Epithelial cell of umbilical artery (primary cell): ENCODE measurements at places on chromosomes 5 and 9. TPM values are rescaled to one million over a fixed set of nuclear protein-coding genes. Genes with fewer than 3 reads are reported as not detected.

MYORG gene
- 0.65 and 2.3 TPM in 2 replicates for total RNA-seq

OR1L1 gene
- not detected in 2 replicates for total RNA-seq

PCDHGA12 gene
- total RNA-seq: 5.2 and 5.9 TPM in 2 replicates

SH2D3C gene
- total RNA-seq: 40.4 and 57.2 TPM in 2 replicates

BAAT gene
- total RNA-seq: not detected in 2 replicates

CDKN2A gene
- total RNA-seq: 2.1 and 4.9 TPM in 2 replicates

IFNB1 gene
- total RNA-seq: 0.46 TPM in 1 of 2 replicates, not detected in the other

BASP1 gene
- 92.2 and 249 TPM in 2 replicates for total RNA-seq

SPINK6 gene
- not detected in 2 replicates for total RNA-seq

HK3 gene
- not detected in 2 replicates for total RNA-seq

TMEM167A gene
- total RNA-seq: 62.0 and 69.1 TPM in 2 replicates

CAMK2A gene
- total RNA-seq: under 0.01 TPM in 1 of 2 replicates, not detected in the other

PCDHB2 gene
- total RNA-seq: under 0.01 and 0.32 TPM in 2 replicates

PCDHB10 gene
- 0.30 and 0.32 TPM in 2 replicates for total RNA-seq

CLIC3 gene
- total RNA-seq: 0.32 TPM in 1 of 2 replicates, not detected in the other

DMRT2 gene
- not detected in 2 replicates for total RNA-seq

CCL27 gene
- not detected in 2 replicates for total RNA-seq

SLC9A3 gene
- 0.65 and 0.76 TPM in 2 replicates for total RNA-seq

SLC6A19 gene
- total RNA-seq: not detected in 2 replicates

SNAPC3 gene
- total RNA-seq: 34.1 and 44.5 TPM in 2 replicates

GABRA6 gene
- total RNA-seq: not detected in 2 replicates

SGCD gene
- total RNA-seq: under 0.01 TPM in 2 replicates

MAMDC4 gene
- 0.32 and 1.5 TPM in 2 replicates for total RNA-seq

SLC36A3 gene
- not detected in 2 replicates for total RNA-seq

OBP2B gene
- not detected in 2 replicates for total RNA-seq

PAIP1 gene
- total RNA-seq: 71.5 and 87.8 TPM in 2 replicates

DCAF12 gene
- 12.0 and 14.6 TPM in 2 replicates for total RNA-seq

TOR1A gene
- 35.6 and 41.3 TPM in 2 replicates for total RNA-seq

GNG10 gene
- total RNA-seq: 59.9 and 76.7 TPM in 2 replicates

CNOT8 gene
- 70.2 and 93.2 TPM in 2 replicates for total RNA-seq

ZNF879 gene
- 2.6 and 4.7 TPM in 2 replicates for total RNA-seq

SLC1A3 gene
- 0.32 and 1.2 TPM in 2 replicates for total RNA-seq

HRCT1 gene
- total RNA-seq: 0.76 and 3.2 TPM in 2 replicates

PTGDS gene
- 0.65 TPM in 1 of 2 replicates, not detected in the other for total RNA-seq

COMMD10 gene
- 44.8 and 54.0 TPM in 2 replicates for total RNA-seq

SLCO4C1 gene
- total RNA-seq: under 0.01 TPM in 1 of 2 replicates, not detected in the other

CDH10 gene
- total RNA-seq: not detected in 2 replicates

OR2K2 gene
- not detected in 2 replicates for total RNA-seq

OR1Q1 gene
- not detected in 2 replicates for total RNA-seq

PTRH1 gene
- 30.7 and 35.4 TPM in 2 replicates for total RNA-seq

GPX8 gene
- 78.9 and 89.7 TPM in 2 replicates for total RNA-seq

SPARC gene
- 702 and 1,012 TPM in 2 replicates for total RNA-seq

BTNL9 gene
- total RNA-seq: 0.32 TPM in 1 of 2 replicates, not detected in the other

TNFSF8 gene
- total RNA-seq: not detected in 2 replicates

PRUNE2 gene
- total RNA-seq: 3.2 and 9.0 TPM in 2 replicates

SNCB gene
- total RNA-seq: not detected in 2 replicates

CD180 gene
- not detected in 2 replicates for total RNA-seq

PDE8B gene
- total RNA-seq: 0.15 TPM in 1 of 2 replicates, not detected in the other

CTNNA1 gene
- 430 and 586 TPM in 2 replicates for total RNA-seq

GARNL3 gene
- 2.6 and 5.3 TPM in 2 replicates for total RNA-seq

MELK gene
- 28.3 and 38.1 TPM in 2 replicates for total RNA-seq

PPIP5K2 gene
- total RNA-seq: 33.5 and 36.2 TPM in 2 replicates

FBP2 gene
- total RNA-seq: not detected in 2 replicates

NPDC1 gene
- total RNA-seq: 28.3 and 29.2 TPM in 2 replicates

NFIL3 gene
- 3.3 and 3.9 TPM in 2 replicates for total RNA-seq

UTP15 gene
- 30.9 and 36.9 TPM in 2 replicates for total RNA-seq
